Hematopoietic multipotent progenitor cell treated with erythropoietin and hydrocortisone succinate and interleukin-3 and kit ligand, for 4 days (in vitro differentiated cells): ENCODE measurements at places on chromosomes 6 and 20.

DNA sequence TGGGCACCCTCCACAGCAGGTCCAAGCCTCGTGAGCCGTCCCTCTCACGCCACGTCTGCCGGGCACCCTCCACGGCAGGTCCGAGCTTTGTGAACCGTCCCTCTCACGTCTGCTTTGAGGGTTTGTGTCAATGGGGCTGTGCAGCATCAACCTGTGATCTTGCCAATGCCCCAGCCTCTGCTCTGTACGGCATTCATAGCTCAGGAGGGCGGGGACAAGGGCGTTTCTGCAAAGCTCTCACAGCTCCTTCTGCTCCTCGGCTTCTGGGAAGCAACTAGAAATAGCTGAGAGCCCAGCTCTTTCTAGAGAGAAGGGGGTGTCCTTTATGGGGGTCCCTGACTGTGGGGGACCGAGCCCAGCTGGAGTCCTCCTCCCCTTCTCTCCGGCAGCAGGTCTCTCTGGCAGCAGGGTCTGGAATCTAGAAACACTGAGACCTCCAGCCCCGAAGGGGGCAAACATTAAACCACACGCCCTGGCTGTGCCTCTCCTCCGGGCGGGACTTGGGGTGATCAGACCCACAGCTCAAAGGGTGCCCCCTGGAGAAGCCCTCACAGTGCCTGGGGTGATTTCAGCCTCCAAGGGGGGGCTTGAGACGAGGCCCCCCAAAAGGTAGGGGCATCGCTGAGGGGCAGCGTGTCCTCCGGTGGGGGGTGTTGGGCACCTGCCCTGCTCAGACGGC, 41.2 kb upstream of the CHRNA4 start:
- DNase-seq = peak; percentile 14

GRCh38 chr6:166904101-166904746, 52.1 kb downstream of the RNASET2 start:
- DNase-seq = no peak

DNA sequence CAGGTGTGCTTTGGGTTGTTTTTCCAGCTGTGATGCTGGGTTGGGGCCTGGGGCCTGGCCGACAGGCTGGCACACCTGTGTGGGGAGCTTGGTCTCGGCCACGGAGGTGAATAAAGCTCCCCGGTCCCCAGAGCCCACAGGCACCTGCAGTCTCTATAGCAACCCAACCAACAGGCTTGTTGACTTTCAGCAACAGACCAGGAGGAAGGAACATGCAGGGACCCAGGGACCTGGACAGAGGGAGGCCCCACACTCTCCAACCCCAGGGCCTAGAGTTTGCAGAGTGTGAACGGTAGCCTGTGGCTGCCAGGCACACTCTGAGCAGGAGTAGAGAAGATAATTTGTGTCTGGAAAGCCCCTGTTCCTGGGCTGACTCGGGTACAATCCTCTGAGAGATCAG, 14.6 kb upstream of the SYNJ2 start:
- no peak for DNase-seq

DNA sequence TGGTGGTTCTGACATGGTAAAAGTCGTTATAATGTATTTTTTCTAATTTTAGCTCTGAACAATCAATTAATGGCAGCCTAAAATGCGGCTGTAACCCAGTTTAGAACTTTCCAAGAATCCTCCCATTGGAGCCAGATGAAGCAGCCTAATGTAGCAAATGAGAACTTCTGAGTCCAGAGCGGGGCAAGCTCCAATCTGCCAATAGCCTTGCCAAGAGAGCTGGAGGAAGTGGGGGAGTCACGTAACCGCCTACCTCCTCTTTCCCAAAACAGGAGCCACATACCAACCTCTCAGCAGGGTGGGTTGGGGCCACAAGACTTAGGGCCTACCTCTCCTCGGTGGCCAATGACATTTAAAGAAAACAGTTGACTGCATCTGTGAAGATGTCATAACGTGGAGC, 230.6 kb downstream of the SOD2 start:
- DNase-seq = no peak

DNA sequence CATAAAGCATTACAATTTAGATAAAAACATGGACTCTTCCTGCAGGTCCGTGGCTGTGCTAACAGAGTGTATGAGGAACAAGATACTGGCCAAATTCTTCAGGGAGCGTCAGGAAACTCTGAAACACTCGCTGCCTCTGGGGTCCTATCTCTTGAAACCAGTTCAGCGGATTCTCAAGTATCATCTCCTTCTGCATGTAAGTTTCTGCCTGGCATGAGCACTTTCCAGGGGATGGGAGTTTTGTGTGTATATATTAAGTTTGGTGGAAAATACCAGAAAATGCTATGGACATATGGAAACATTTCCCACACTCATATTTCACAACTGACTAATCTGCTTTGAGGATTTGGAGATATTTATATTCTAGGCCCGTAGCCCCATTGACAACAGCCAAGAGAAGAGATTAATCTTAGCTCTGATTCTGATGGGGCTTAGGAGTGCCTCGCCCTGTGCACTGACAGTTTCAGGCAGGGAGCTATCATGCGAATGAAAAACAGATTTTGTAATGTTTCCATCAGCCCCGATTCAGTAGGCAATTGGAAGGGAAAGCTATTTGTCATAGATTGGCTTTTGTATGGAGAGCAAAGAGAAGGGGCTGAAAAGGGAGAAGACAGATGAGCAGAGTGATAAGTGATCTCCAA, 64.7 kb upstream of the MTHFD1L start:
- DNase-seq = no peak

DNA sequence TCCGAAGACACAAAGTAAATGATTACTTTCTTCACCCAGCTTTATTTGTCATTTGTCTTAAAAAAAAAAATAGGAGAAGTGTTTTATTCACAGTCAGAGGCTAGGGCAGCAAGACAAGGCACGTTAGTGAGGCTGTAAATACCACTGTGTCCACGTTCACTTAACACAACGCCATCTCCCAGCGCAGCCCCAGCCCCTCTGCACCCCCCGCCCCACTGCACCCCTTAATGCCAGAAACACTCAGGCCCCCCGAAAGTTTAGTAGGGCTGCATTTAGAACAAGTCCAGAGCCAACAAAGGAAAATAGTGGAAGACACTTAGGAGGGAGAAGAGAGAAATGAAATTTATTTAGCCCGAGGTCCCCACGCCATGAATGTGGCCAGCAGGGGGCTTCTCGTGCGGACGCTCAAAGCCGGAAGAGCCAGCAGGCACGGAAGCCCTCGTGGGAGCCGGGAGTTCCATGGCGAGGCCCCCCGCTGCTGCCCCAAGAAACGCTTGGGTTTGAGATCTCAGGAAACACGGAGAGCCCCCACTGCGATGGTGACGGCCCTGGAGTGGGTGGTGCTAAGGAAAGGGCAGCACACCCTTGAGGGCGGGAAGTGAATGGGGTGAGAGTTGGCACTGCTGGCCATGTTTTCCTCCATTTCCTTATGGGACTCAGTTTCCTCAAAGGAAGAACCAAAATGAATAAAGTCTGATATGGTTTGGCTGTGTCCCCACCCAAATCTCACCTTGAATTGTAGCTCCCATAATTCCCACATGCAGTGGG, 50.2 kb downstream of the IYD start:
- DNase-seq = peak; percentile 84
